ENCODE measurements at places on chromosomes 6 and 20. TPM values are rescaled to one million over a fixed set of nuclear protein-coding genes. Genes with fewer than 3 reads are reported as not detected.

Gene HTR1E
- total RNA-seq: not detected

Gene SLC17A2
- total RNA-seq: not detected

Gene AVP
- total RNA-seq: not detected

Gene HLA-F
- 10.5 TPM for total RNA-seq

DNA sequence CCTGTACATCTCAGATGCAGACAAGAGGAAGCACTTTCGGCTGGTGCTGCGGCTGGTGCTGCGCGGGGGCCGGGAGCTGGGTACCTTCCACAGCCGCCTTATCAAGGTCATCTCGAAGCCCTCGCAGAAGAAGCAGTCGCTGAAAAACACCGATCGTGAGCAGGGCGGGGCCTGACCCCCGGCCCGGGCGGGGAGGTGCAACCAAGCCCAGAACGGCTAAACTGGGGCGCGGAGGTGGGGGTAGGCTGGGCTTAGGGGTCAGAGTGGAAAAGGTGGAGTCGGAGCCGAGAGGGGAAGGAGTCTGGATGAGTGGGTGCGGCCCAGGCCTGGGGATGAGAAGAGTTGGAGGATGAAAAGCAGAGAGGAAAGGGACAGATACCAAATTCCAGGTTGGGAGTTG is 4.1 kb upstream of the MATN4 start:
- no peak for DNase-seq

GRCh38 chr6:72420409-72420808 is 201.5 kb upstream of the KCNQ5 start:
- DNase-seq: no peak

DNA sequence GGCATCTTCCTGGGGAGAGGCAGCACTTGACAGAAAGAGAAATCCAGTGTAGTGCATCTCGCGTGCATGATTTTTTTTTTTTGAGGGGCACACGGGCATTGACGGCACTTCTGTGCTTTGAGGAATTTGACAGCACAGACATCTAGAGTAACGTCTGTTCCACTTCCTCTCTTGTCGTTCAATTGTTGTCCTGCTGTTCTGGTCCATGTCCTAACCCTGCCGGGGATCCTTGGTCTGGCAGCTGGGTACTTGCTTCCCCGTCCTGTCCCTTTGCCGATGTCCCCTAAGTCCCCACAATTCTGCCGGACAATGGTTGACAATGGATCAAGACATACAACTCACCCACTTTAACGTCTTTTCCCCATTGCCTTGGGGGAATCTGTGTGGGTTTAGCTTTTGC is 46.0 kb upstream of the NAA20 start:
- no peak for DNase-seq

DNA sequence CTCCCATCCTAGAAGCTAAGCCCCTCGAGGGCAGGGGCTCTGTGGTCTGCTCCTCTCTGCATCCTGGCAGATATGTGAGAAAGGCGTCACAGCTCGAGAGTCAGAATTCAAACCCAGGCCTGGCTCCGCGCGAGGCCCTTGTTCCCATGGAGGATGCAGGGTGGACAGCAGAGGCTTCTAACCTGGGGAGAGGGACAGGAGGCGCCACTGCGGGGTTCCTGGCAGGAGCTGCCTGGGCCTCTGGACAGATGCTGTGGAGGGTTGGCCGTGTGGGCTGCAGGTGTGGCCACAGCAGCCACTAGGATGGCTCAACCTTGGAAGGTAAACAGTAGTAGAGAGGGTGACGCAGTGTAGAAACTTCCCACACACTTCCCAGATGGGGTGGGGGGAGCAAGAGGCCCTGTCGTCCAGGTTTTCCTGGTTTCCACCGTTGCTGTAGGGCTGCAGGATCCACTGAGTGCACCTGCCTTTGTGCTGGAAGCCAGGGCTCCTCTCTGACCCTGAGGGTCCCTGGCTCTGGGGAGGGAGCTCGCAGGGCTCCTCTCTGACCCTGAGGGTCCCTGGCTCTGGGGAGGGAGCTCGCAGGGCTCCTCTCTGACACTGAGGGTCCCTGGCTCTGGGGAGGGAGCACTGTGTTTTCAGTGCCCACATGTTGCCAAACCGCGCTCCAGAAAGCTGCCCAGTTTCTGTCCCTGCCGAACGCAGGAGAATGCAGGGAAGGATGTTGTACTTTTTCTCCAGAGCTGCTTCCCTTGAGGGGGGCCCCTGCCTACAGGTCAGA is 14.2 kb downstream of the RBM38 start:
- no peak for DNase-seq
